ENCODE measurements at places on chromosomes 1 and 21.

DNA sequence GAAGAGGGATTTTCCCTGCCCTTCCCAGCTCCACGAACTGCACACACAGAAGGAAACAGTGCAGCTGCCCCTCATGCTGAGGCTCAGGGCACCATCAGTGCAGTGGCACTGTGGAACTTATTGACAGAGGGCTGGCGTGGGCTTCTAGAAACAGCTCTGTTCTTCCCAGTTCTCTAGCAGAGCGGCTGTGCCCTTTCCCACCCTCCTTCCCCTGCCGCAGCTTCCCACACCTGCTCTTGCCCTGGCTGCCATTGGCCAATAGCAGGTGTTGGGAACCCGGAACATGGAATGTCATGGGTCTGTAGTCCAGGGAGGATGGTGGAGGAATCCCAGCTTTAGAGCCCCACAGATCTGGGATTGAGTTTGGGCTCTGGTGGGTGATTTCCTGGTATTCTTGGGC is 343.8 kb downstream of the RPS6KC1 start:
- no peak for DNase-seq

DNA sequence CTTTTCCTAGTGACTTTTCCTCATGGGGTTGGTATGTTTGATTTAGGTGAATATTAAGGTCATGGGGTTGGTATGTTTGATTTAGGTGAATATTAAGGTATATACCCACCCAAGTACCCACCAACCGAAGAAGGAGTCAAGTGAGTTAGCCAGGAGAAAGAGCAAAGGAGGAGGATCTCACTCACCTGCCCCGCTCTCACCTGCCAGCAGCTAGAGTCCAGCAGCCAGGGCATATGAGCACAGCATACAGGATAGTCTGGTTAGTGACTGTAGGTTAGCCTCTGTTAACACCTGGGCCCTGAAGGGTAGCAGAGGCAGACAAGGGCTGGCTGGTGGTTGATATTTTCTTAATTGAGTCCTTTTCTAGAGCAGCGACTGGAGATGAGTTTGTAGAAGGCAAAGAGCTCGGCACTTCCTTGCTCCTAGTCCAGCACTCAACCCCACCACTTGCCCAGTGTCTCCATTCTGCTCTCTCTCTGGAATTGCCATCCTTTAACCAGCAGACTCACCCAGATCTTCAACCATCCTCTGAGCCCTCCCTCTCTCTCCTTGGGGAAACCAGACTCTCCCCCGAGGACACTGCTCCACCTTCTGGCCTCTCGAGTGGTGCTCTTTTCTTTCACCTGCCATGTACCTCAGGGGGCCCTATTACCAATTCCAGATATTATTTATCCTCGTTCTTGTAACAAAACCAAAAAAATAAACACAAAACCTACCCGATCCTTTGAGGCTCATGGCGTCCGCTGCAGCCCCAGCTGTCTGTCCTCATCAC is 16.3 kb upstream of the DESI2 start:
- DNase-seq = no peak

DNA sequence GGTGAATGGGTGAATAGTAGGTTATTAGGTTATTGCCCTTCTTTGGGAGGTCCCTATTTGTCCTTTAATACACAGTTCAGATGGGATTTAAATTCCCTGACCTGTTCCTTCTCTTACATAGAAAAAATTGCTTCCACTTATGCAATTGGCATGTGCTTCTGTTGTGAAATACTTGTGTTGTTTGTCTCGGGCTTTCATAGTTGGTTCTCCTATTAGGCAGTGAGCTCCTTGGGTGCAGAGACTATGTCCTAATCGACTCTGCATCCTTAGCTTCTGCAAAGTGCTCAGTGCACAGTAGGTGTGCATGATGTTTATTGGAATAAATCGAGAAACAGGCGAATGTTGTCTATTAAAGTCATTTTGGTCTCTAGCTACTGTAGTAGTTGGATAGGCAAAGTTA is 1.3 kb upstream of the PDE4B start:
- no peak for DNase-seq

GRCh38 chr1:247417831-247418230 is 1.9 kb downstream of the NLRP3 start:
- DNase-seq = no peak

GRCh38 chr1:111841189-111841588 is 85.5 kb downstream of the DDX20 start:
- DNase-seq = no peak

DNA sequence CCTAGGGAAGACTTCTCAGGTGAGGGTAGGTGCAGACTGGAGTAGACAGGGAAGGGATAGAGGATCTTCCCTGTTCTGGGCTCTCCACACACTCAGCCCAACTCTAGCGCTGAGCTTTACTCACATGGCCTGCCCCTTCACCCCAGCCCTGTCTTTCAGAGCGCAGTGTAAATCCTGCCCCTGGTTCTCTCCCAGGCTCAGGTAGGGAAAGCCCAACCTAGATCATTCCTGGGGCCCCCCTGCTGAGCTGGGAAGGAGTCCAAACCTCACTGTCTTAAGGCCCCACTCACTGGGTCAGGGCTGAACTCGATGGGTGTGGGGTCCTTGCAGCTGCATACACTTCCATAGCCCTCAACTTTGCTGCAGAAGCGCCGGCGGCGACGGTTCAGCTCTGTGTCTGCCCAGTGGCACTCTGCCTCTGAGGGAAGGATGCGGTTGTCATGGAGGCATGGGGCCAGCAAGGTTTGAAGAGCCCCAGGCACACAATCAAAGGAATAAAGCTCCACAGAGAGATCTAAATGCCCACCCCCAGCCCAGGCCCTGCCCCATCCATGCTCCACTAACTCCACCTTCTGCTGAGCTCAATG is 4.2 kb downstream of the POMGNT1 start:
- DNase-seq = no peak

DNA sequence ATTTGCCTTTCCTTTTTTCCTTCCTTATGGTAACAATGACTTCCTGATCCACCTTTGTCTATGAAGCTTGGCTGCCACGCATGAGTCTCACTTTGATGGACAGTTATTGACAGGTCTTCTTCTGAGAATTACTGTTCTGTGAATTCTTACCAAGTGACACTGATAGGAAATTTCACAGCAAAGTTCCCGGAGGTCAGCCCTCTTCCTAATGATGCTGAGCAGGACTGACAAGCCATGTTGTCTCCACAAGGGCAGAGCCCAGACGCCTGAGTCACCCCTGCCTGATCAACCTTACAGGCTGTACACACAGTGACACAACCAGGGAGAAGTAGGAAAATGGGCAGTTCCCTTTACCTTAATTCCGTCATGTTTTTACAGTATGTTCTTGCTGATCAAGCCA is 44.2 kb downstream of the ZC3H11B start:
- no peak for DNase-seq

- no peak for DNase-seq
Observed at GRCh38 chr1:244778344-244778743, 57.1 kb upstream of the COX20 start.

GRCh38 chr1:212600980-212601379 is 7.6 kb upstream of the ATF3 start:
- DNase-seq = no peak

DNA sequence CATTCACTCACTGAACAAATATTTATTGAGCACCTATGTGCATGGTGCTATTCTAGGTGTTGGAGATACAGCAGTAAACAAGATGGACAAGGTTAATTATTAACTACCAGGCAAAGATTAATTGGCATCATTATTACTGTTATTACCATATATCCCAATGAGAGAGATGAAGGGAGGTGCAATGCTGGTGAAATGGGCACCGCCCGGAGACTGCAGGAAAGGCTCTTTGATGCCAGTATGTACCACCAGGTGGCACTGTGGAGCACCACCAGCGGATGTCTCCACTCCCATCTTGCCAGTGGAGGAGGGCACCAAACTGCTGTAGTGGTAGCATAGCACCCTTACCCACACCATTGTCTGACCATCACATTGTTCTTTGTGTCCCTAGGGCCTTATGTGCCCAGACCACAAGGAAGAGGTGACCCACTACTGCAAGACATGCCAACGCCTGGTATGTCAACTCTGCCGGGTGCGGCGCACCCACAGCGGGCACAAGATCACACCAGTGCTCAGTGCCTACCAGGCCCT is 3.0 kb downstream of the TRIM46 start:
- DNase-seq = peak; percentile 93

DNA sequence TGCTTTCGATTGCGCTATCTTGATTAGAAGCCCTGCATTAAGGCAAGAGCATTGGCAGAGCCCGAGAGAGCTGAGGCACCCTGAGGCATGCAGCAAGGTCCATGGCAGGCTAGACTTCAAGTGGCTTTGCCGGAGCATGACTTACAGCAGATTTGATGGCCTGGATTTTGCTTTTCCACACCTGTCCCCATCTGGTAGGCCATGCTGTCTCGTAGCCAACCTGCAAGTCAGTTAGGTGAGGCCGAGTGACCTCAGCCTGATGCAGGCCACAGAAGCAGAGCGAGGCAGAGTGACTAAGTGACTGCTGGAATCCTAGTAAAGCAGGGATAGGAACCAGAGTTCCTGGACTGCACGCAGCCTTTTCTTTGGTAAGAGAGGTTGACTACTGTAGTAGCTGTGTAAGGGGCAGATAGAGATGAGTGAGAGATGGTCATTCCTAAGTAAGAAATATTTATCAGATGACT is 148.9 kb downstream of the PBX1 start:
- DNase-seq = no peak

DNA sequence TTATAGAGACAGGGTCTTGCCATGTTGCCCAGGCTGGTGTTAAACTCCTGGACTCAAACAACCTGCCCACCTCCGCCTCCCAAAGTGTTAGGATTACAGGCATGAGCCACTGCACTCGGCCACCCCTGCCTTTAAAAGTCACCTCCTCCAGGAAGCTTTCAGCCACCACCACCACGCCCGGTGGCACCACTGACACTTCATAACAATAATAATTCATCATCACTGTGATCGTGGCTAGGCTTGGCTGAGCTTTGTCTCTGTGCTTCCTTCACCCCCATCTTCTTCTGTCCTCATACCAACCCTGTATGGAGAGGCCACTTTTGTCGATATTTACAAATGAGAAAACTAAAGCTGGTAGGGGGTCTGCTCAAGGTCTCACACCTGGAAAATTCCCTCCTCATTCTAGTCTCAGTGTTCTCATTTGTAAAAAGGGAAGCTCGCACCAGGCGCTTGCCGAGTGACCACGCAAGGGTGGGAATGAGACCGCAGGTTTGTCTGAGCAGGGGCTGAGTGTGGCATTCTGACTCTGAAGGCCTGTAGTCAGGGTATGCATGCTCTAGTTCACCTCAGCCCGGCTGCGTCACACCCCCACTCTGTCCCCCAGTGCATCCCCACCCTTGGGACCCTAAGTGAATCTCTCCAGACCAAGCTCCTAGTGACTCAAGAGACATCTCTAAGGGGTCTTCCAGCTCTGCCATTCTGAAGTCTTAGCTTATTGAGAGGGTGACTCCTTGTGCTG is 12.9 kb upstream of the EPHA2 start:
- no peak for DNase-seq

DNA sequence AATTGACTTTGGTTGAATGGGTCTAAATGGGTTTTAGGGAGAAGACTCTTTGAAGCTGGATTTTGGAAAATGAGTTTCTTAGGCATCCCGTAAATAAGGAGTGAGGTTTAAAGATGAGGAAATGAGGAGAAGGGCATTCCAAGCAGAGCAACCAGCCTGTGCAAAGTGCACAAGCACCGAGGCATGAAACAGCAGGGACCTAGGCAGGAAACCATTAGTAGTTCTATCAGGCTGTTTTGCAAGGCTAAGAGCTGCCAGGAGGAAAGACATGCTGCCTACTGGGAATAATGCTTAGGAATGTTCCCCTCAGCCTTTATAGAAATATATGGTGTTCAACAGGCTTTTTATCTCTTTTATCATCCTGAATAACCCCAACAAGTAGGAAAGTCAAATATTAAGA is 153.1 kb upstream of the FGGY start:
- DNase-seq = no peak

DNA sequence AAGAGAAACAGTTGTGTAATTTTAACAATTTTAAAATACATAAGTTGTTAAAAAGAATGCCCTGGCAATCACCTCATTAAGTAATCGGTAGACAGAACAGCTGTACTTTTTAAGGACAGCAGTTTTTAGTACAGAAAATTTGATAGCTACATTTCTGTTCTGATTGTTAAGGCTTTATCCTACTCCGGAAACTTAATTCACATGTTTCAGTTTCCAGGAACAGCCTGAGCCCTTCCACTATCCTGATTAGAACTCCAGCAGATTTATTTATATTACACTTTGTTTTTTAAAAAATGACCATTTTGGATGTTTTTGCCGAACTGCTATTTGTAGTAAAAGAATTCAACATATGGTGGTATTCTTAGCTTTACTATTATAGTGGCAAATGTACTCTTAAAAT is 8.7 kb downstream of the PRRC2C start:
- no peak for DNase-seq

GRCh38 chr1:205267306-205267902 is 39.7 kb downstream of the TMCC2 start:
- no peak for DNase-seq
